ENCODE measurements at places on chromosomes 16 and 17.

DNA sequence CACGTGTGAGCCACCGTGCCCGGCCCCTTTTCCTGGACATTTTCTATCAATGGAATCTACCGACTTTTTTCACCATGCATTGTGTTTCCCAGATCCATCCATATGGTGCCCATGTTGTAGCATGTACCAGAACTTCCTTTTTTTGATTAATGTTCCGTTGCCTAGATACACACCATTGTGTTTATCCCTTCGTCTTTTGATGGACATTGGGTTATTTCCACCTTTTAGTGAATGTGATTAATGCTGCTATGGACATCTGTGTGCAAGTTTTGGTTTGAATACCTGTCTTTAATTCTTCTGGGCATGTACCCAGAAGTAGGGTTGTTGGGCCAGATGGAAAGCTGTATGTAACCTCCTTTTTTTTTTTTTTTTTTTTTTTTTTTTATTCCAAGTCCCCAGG, 79.8 kb downstream of the NT5M start:
- DNase-seq, result no peak

DNA sequence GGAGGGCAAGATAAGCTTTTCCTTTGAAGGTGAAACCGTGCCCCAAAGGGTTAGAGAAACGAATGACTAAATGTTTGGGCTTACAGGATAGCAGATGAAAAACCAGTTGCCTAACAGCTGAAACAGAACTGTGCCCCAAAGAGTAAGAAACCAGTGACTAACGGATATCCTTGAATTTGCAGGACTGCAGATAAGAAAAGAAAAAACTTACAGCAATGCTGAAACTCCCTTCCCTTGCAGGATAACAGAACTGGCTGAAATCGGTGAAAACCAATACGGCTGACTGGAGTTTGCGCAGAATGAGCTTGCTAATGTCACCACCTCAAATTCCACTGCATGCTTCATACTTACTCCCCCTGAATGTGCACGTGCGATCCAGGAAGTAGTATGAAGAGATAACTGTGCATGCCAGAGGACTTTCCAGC, 175.2 kb upstream of the NLRP1 start:
- no peak for DNase-seq

- DNase-seq, result no peak
Measured at GRCh38 chr17:30273373-30273772, 18.4 kb downstream of the BLMH start.

DNA sequence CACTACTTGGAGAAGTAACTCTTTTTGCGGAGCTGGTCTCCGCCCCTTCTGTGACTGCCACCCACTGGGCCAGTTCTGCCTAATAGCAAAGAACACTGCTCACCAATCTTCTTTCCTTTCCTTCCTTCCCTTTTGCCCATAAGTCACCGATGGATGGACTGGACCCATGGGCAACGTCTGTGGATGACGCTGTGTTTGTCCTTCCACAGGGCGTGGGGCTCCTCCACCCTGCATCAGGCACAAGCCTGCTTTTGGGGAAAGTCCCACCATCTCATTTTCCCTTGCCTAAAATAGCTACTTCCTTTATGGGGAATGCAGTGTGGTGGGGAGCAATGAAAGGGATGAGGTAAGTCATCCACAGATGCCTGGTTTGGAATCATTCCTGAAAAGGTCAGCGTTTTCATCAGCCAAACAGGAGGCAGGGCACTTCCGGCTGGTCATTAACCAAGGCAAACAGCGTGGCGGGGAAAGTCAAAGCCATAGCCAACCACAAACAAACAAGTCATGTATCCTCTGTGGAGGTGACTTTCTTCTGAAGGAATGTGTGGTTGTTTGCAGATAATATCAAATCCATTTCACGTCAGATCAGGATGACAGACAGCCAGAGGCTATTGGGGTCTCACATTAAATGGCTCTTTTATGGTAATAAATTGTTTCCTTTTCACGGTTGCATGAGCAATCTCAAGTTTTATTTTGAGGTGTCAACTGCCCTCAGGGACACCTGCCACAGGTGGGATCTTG, 30.7 kb upstream of the MED9 start:
- DNase-seq, result no peak

GRCh38 chr17:36611345-36612072, 10.1 kb downstream of the MRM1 start:
- no peak for DNase-seq

- peak; percentile 79 for DNase-seq
Measured at GRCh38 chr17:40480501-40481003, 20.9 kb downstream of the TNS4 start.

GRCh38 chr17:81144423-81144781, 20.9 kb upstream of the PVALEF start:
- DNase-seq, result no peak

GRCh38 chr16:31117384-31118222, at the start of gene KAT8:
TSS of gene KAT8 (plus strand) at chr16:31117664. CDS start at chr16:31117682, 18 bp downstream.
- peak; percentile 96 for DNase-seq

DNA sequence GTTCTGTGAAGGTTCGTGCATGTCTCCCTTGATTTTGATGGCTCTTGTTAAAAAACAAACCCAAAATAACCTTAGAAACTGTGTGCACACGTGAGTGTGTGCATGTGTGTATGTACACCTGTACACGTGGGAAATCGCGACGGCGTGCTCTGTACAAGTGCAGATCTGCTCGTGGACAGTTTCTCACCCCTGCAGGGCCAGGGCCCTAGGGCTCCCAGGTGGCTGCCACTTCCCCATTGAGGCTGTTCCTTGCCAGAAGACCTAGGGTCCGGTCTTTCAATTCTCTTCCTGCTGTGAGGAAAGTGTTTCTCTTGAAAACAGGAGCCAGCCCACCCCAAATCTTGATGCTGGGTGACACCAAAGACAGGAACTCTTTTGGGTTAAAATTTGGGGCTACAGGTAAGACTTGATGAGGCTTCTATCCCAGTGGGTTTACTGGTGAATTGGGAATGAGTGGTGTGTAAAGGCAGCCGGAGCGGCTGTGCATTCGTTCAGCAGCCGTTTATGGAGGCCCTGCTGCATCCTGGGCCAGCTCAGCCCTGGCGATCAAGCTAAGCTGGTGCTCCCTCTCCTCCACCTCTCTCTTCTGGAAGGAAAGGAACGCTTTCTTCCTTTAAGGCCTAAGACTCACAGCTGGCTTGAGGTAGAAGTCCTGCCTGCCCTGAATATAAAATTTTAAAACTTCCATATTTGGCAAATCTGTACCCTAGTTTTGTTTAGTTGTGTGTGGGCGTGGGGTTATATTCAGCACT, 137.9 kb downstream of the CLEC16A start:
- no peak for DNase-seq

DNA sequence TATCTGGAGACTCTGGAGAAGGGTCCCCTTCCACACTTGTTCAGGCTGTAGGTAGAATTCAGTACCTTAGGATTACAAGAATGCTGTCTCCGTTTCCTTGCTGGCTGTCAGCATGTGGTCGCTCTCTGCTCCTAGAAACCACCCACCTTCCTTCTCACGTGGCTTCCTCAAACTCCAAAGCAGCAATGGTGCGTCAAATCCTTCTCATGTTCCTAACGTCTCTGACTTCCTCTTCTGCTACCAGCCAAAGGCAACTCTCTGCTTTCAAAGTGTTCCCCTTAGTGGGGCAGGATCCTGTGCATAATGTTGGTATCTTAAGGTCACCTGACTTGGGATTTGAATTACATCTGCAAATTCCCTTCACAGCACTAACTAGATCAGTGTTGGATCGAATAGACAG, 30.9 kb upstream of the DYNLRB2 start:
- no peak for DNase-seq

DNA sequence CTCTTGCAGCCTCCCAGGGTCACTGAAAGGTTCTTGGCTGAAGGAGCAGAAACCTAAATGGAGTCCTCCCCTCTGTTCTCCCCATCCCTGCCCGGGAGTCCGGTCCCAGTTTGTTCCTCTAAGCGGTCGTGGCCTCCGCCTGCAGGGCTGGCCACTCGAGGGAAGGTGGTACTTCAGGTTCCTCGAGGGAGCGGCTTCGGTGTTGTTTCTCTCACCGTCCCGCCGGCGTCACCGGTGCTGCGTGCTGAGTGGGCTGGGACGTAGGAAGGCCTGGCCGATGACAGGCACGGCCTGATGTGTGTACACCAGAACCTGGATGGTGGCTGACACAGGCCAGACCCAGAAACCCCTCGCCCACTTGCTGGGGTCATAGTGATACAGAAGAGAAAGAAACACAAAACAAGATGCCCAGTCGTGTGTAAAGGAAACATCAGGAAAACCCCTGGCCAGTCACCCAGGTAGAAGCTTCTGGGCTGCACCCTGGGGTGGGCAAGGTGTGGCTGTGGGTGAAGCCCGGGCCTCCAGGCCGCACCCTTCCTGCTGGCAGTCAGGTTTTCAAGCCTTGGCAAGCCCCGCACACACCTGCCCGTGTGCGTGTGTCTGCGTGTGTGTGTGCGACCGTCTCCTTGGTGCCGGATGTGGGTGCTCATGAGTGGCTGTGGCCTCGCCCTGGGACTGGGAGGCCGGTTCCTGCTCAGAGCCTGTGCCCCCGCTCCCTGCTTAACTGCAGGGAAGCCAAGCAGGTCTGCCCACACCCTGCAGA, 52.0 kb downstream of the BAIAP2 start:
- DNase-seq, result no peak

DNA sequence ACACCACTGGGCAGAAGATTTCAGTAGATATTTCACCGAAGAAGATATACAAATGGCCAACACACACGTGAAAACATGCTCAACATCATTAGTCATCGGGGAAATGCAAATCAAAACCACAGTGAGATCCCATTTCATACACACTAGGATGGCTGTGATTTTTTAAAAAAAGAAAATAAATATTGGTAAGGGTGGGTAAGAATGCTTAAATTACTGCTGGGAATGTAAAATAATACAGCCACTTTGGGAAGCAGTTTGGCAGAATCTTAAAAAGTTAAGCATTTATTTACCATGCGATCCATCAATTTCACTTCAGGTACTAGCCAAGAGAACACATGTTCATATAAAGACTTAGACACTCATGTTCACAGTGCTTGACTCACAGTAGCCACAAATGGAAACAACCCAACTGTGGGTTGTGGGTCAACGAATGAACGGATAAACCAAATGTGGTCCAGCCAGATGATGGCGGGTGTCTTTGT, 6.5 kb upstream of the C16orf74 start:
- DNase-seq, result no peak

DNA sequence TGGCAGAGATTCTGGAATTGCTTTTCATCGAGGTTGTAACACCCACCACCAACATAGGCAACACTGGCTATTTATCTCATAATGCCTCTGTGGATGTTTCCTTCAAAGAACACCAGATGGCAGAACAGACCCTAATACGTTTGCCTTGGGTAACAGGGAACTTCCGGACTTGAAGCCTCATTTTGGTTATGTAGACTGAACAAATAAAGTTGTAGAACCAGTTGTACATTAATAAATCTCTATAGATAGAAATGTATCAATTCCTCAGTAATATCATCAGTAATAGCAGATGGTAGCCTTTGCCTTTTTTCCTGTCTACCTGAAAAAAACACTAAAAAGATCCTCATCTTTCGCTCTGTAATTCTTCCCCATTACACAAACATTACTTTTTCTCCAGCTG, 25.9 kb upstream of the APOH start:
- DNase-seq, result no peak

- no peak for DNase-seq
Measured at GRCh38 chr17:64154717-64155116, 24.8 kb upstream of the ERN1 start.

DNA sequence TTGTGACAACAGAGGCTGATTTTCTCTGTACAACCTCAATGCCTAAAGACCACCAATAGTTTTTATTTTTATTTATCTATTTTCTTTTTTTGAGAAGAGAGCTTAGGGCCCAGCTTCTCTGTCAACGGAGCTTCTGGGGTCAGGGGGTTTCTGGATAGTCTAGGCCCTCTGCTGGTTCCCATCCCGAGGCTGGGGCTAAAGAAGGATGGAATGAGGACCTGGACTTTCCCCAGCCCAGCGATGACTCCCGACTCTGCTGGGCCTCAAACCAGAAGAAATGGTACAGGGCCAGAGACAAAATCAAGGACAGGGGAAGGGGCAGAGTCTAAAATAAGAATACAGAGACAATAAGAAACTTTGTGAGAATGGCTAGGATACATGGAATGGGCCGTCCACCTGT, 5.7 kb upstream of the TSPOAP1 start:
- no peak for DNase-seq

- no peak for DNase-seq
Measured at GRCh38 chr17:71634376-71634775, 486.4 kb upstream of the SOX9 start.

GRCh38 chr17:81996232-81996756, 18.9 kb downstream of the ASPSCR1 start:
- no peak for DNase-seq

DNA sequence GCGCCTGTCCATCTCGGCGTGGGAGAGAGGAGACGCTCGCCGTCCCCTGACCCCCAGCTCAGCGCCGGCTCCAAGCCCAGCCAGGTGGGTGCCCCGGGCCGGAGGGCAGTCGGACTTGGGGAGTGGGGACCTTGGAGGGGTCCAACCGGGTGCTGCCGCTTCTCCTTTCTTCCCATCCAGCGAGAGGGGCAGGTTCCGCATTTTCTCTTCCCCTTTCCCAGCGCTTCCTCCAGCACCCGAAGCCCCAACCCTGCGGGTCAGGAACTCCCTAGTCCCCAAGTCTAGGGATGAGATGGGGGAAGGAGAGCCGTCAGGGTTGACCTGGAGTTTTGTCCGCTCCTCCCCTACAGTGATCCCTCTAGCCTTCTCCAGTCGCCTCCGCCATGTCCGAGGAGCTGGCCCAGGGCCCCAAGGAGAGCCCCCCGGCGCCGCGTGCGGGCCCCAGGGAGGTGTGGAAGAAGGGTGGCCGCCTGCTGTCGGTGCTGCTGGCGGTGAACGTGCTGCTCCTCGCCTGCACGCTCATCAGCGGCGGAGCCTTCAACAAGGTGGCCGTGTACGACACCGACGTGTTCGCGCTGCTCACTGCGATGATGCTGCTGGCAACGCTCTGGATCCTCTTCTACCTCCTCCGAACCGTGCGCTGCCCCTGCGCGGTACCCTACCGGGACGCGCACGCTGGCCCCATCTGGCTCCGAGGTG, at the start of gene OTOP2:
OTOP2 (plus strand) TSS at position 24 of the 699 bp plus-strand sequence; CDS start at position 384, 360 bp downstream.
- DNase-seq, result no peak

DNA sequence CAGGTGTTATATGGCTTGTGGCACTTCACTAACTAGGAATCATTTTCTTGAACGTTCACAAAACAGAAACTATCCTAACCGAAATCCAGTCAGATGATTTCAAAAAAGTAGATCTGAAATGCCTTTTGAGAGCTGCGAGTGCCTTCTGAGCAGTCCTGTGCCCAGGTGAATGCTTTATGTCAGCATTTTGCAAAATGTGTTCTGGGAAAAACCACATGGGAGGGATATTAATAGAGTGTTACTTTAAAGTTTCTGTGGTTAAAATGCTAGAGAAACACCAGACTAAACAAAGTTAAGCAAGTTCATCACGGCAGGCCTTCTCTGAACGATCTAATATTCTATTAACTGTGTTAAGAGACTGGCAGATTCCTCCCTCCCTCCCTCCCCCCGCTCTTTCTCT, 15.8 kb upstream of the RGS9 start:
- no peak for DNase-seq

GRCh38 chr17:81245024-81245664, 6.0 kb downstream of the NDUFAF8 start:
- DNase-seq, result no peak

GRCh38 chr17:63675607-63676546, 24.0 kb downstream of the LIMD2 start:
- DNase-seq, result no peak

GRCh38 chr16:74524117-74524516, 82.8 kb downstream of the GLG1 start:
- DNase-seq, result no peak
